Activated CD8-positive, alpha-beta memory T cell treated with anti-CD3 and anti-CD28 coated beads for 1 hour (primary cell): ENCODE measurements at places on chromosomes 4 and X.

DNA sequence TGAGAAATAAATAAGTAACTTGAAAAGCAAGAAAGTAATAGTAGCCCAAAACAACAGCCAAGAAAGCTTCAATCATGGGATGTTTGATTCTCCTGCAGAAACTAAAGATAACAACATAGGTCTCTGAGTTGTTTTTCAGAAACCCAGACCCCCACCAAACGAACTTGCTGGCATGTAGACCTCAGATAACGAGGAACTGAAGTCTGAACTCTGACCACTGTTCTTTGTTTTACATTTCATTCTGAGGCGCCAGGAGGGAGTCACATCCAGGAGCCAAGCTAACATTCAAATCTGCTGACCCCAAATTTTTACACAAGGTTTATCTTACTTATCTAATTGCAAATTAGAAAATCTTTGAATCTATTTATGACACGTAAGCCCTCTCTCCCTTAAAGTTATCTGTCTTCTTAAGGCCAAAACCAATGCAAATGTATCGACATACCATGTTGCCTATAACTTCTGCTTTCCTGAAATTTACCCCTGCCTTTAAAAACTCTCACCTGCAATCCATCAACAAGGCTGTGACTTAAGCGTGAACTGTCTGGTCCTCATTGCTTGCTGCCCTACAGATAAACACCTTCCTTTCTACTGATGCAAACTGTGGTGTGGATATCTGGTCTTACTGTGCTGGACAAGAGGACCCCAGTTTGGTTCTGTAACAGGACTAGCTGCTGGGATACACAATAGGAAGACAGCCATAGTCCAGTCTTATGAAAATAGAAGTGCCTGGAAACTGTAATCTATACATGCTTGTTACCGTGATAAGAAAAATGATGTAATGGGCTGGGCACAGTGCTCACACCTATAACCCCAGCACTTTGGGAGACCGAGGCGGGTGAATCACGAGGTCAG lies 37.5 kb upstream of the NEIL3 start:
- no peak for DNase-seq

DNA sequence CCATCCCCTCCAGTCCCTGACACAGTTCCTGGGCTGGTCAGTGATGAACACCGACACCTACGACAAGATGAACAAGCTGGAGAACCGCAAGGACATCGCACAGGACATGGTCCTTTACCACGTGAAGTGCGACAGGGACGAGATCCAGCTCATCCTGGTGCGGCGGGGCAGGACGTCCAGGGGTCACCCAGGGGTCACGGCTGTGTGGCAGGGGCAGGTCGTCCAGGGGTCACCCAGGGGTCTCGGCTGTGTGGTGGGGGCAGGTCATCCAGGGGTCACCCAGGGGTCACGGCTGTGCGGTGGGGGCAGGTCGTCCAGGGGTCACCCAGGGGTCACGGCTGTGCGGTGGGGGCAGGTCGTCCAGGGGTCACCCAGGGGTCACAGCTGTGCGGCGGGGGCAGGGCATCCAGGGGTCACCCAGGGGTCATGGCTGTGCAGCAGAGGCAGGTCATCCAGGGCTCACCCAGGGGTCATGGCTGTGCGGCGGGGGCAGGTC lies 16.7 kb downstream of the ATP5ME start:
- DNase-seq = no peak

GRCh38 chr4:139838811-139839210 lies 173.2 kb downstream of the MGST2 start:
- DNase-seq = no peak

DNA sequence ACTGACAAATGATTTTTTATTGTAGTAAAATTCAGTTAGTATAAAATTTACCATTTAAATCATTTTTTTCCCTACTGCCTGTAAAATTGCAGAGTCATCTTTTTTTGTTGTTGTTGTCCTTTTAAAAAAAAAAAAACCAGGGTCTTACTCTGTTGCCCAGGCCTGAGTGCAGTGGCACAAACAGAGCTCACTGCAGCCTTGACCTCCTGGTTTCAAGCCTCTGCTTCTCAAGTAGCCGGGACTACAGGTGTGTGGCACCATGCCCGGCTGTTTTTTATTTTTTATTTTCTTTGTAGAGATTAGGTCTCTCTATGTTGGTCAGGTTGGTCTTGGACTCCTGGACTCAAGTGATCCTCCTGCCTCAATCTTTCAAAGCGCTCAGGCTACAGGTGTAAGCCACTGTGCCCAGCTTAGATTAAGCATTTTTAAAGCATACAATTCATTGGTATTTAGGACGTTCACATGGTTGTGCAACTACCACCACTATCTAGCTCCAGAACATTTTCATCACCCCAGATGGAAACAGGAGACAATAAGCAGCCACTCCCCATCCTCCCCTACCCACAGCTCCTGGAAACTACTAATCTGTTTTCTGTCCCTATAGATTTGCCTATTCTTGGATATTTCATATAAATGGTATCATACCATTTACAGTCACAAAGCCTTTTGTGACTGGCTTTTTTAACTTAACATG lies 59.7 kb upstream of the PGRMC2 start:
- DNase-seq = no peak

DNA sequence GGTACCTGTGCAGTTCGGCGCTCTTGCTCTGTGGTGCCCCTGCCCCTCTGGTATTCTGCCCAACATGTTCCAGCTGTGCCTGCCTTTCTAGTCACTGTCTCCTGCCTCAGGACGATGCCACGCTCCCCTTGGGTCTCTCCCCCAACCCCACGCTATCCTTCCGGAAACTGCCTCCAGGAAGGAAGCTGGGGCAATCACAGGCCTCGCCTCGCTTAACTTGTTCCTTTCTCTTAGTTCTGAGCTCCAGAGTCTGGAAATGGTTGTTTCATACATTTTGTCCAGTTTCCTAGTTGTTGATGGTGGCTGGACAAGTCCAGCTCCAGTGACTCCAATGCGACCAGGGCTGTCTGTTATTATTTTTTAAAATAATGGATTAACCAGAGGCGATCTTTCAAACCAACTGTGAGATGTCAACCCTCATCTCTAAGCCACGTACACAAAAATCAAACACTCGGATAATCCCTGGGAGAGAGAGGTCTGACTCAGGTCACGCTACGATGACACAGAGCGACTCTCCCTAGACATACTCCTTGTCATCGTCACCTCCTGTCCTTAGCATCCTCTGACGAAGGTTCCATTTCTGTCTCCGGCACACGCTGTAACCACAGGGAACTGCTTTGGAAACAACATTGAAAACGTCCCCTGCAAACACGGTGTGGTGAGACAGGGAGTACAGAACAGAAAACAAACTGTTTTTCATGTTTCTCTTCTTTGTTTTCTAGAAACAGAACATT lies 62.5 kb downstream of the ABLIM2 start:
- DNase-seq = no peak

DNA sequence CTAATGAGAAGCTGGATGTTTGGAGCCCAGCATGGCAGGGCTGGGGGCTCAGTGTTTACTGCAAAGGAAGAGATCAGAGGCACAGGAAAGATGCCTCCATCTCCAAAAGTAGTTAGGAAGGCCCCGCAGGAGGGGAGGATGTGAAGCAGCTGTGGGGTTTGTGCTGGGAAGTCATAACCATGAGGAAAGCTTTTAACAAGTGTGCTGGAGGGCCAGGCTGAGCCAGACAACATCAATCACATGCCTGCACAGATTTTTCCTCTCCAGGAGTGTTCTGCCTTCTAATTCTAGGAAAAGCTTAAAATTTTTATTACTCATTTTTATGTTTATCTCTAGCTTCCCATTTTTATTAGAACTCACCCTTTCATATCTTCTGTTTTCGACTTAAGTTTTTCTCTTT lies 65.4 kb downstream of the GPR82 start:
- no peak for DNase-seq

DNA sequence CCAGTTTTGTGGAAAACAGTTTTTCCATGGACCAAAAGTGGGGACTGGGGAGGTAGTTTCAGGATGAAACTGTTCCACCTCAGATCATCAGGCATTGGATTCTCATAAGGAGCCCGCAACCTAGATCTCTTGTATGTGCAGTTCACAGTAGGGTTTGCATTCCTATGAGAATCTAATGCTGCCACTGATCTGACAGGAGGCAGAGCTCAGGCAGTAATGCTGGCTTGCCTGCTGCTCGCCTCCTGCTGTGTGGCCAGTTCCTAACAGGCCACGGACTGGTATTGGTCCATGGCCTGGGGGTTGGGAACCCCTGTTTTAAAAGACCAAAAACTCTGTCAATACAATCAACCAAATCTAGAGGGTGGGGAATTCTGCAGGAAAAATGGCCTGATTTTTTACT lies 100.0 kb upstream of the EOLA2 start:
- no peak for DNase-seq

GRCh38 chr4:105386012-105386411 lies 87.8 kb downstream of the PPA2 start:
- DNase-seq = no peak

- DNase-seq = no peak
These were observed 1442.8 kb upstream of the PCDH7 start for GRCh38 chr4:29277381-29277780.

DNA sequence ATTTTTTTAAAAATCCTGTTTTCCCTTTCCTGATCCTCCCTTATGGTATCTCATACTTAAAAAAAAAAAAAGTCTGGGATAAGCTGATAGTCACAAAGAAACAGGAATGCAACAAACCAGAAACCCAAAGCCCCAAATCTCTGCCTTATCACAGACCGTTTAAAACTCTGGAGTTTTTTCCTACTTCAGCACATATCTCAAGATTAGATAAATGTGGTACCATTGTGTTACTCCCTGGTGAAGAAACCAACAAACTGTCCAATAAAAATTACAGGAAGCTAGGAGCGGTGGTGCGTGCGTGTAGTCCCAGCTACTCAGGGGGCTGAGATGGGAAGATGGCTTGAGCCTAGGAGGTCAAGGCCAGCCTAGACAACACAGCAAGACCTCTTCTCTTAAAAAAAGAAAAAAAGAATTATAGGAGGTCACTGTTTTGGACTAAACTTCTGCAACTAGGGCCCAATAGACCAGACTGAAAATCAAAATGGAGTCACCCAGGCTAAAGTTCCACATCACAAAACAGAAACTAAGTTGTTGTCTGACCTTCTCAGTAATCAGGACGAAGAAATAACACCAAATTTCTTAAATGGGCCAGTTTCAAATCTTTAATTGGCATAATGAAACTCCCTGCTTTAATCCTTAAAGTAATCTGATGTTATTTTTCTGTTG lies 51.9 kb downstream of the RBM47 start:
- DNase-seq = no peak

- no peak for DNase-seq
These were observed 1.2 kb downstream of the WWC2 start for GRCh38 chr4:183100298-183100599.

- no peak for DNase-seq
These were observed 2.6 kb downstream of the PNCK start for GRCh38 chrX:153670748-153671588.

- no peak for DNase-seq
These were observed 15.7 kb upstream of the DUSP21 start for GRCh38 chrX:44828008-44828605.

DNA sequence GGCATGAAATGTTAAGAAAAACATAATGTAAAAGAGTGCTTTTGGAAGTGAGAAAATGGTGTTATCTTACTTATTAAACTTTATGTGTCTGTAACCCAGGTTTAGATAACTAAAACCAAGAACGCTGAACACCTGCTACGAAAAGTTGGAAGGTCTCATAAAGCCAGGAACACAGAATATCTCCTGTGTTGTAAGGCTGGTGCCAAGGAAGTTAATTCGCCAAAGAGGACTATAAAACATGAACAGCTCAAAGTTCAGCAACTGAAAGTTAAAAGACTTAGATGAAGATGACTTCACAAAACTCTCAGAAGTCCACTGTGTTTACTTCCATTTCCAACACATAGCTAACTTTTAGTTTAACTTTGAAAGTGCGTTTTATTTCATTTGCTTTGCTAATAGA lies 54.3 kb downstream of the GPRIN3 start:
- no peak for DNase-seq

DNA sequence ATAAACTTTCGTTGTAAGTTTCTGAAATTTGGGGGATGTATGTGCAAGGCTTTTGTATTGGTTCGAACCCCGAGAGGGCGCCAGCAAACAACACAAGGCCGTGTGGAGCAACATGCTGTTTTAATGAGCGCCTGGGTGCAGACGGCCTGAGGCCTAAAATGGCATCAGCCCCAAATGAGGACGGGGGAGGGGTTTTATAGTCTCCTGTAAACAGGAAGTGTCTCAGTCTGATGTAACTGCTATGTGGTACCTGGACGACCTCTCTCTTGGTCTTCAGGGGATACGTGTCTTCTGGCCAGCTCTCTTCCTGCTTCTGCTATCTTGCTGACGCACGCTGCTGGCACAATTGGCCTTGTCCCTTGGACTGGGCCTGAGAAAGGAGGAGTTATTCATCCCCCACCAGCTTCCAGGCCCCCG lies 1348.0 kb downstream of the ADGRL3 start:
- DNase-seq = no peak

- DNase-seq = no peak
These were observed 58.1 kb upstream of the JADE1 start for GRCh38 chr4:128751354-128751753.

DNA sequence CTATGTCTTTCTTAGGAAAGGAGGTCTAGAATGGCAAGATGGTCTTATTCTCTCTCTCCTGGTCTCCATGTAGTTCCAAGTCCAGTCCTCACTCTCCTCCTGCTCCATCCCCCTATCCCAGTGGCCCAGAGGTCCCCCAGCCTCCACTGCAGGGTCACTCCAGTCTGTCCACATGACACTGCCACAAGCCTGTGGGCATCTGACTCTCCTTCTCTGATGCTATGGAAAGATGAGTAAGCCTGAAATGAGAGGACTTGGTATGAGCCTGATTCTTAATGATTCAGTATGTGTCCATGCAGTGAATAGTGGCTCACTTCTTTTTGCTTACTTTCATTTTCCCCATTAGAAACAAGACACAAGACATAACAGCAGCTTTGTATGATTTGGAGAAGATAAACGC lies 516.8 kb upstream of the ADGRL3 start:
- no peak for DNase-seq

DNA sequence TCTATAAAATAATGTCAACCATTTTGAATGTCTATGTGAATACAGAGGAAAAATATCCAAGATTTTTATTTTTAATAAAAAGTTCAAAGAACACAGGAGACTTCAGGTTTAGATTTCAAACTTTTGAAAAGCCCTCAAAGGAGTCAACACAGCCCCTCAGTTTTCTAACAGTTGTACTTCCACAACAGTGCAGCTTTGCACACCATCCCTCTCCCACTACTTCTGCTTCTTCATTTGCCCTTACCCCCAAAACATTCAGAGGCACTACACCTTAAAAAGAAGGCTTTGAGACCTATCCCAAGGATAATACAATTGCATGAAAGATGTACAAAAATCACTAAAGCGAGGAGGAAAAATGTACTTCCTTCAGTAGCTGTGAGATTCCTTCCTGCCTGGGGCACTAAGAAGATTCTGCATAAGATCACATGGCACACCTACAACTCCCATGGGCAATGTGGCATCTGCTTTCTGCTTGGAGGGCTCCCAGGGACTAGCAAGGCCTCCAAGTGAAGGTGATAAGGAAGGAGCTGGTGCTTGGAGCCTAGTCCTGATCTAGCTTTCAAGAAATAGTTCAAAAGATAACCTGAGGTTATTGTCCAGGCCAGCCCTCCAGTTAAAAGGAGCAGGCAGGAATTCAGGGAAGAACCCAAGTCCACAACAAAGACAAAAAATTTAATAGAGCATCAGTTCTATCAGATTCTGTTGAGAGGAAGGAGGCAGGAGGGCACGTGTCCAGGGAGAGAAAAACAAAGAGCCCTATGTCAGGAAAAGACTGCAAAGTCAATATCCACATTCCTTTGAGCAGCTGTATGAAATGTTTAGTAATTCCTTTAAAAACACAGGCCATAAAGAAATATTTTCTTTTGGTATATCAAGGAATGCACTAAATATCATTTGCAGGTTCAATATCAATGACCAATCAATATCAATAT lies 19.1 kb downstream of the ARAP2 start:
- no peak for DNase-seq

- no peak for DNase-seq
These were observed 23.5 kb downstream of the NOA1 start for GRCh38 chr4:56953680-56954520.
